ENCODE measurements at places on chromosomes 3 and 15.
A peak's percentile ranks its signal among the peaks of the same experiment; 100 is the strongest.

GRCh38 chr3:107206945-107207344, 170.3 kb upstream of the CCDC54 start:
- no peak for DNase-seq

GRCh38 chr3:48695393-48695753, 9.7 kb upstream of the NCKIPSD start:
- DNase-seq = peak; percentile 66

- DNase-seq = no peak
Measured at GRCh38 chr3:41991437-41991836, 29.5 kb upstream of the ULK4 start.

GRCh38 chr15:89458440-89458839, 37.9 kb downstream of the RHCG start:
- no peak for DNase-seq

DNA sequence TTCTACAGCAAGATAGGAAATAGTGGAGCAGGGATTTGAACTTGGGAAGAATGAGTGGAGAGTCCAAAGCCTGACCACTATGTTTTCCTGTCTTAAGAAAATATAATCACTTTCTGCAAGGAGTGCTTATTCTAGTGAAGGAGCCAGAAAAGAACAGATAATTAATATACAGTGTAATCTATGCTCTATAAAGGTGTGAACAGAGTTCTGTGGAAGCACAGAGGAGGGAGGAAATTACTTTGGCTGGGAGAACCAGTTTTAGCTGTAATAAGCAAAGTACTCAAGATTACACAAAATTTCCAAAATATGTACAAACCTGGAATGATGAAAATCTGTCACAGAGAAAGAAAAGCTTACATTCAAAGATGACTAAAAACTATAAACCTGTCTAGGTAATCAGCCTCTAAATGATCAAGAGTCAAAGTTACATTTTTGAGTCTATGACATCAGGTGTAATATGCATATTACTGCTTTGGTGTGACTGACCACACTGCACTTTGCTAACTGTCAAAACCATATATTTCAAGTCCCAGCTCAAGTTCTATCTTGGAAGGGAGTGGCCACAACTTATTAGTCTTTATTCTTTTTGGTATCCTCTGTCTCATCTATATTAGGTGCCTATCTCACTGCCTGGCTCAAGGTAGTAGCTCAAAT, 40.7 kb upstream of the MB21D2 start:
- DNase-seq = no peak

DNA sequence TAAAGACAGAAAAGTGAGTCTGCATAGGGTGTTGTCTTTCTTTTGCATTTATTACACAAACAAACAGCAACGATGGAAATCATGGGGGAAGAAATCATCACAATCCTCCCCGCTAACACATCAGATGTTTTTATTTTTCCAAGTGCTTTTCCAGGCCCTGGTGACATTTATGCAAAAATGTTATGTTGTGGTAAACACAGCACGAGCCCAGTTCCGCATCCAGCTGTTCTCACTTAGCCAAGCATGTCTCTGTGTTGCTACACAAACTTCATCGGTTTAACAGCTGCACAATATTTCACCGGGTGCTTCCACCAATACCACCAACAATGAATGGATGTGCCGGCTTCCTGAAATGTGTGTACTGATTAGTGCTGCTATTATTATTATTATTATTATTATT, 53.7 kb upstream of the ABHD17C start:
- no peak for DNase-seq

DNA sequence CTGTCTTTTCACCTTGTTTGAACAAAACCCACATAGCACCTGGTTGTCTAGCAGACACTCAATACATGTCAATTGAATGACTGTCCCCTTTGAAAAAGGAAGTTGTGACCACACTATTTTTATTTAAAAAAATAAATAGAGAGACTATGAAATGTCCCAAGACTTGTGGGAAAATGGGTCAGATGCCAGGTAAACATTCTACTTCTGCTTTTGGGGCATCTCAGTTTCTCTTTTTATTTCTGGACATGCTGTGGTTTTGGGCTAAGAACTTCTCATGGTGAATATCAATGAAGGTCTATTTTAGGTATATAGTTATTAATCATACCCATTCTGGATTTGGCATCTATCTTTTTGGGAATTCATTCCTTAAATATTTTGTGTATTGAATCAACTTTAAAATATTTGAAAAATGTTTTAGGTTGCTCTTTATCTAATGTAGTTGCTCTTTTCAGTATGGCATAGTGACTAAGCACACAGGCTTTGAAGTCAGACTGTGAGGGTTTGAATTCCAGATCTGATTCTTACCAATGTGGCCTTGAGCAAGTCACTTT, 4.4 kb downstream of the TMEM45A start:
- peak; percentile 91 for DNase-seq

GRCh38 chr15:40906991-40907802, 12.9 kb downstream of the VPS18 start:
- no peak for DNase-seq

GRCh38 chr15:63473999-63474809, 30.2 kb upstream of the USP3 start:
- peak; percentile 50 for DNase-seq

- no peak for DNase-seq
Measured at GRCh38 chr15:93033434-93034045, 55.5 kb downstream of the RGMA start.

DNA sequence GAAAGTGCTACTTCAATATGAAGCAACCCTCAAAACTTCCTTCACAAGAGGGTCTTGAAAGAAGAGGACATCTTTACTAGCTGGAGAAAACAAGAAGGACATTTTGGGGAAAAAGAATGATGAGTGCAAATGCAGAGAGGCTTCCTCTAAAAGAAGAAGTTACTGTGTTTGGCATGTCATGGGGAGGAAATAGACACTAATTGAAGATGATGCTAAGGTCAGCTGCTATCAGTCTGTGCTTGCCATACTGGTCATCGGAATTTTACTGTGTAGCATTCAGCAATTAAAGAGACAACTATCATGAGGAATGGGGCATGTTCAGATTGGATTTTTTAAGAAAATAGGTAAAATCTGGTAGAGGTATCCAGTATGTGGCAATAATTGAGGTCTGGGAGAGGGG, 60.0 kb downstream of the THRB start:
- no peak for DNase-seq

DNA sequence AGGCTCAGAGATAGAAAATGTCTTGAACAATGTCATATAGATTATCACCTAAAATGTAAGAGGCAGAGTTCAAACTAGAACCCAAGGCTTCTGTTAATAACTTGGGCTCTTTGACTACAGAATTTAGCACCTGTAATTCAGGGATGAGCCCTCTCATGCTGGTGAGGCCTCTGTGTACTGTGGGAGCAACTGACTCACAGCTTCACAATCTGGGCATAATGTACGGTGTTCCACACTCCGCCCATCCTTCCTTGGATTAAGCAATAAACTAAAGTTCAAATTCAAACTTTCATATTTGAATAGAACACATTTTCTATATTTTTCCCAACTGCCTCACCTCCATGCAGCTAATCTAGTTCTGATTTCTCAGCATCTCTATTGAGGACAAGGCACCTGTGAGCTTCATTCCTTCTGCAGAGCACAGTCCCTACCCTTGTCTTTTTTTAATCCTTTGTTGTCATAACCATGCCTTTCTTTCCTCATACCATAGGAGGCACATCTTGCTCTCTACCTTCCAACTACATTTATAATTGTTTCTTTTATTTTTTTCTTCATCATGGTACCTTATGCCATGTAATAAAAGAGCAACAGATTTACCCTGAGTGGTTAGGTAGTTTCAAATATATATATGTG, 392.1 kb downstream of the NLGN1 start:
- DNase-seq = no peak

- peak; percentile 61 for DNase-seq
Measured at GRCh38 chr15:25787855-25788520, 75.1 kb downstream of the ATP10A start.

- DNase-seq = no peak
Measured at GRCh38 chr15:62834686-62835329, 207.7 kb upstream of the TPM1 start.

- DNase-seq = peak; percentile 79
Measured at GRCh38 chr15:74375303-74375693, 7.9 kb upstream of the CYP11A1 start.

GRCh38 chr3:73687106-73688004, 62.6 kb upstream of the PDZRN3 start:
- DNase-seq = peak; percentile 36

GRCh38 chr15:41905036-41905793, 11.4 kb upstream of the SPTBN5 start:
- DNase-seq = peak; percentile 22

GRCh38 chr3:193826159-193826795, 233.3 kb downstream of the OPA1 start:
- peak; percentile 46 for DNase-seq

DNA sequence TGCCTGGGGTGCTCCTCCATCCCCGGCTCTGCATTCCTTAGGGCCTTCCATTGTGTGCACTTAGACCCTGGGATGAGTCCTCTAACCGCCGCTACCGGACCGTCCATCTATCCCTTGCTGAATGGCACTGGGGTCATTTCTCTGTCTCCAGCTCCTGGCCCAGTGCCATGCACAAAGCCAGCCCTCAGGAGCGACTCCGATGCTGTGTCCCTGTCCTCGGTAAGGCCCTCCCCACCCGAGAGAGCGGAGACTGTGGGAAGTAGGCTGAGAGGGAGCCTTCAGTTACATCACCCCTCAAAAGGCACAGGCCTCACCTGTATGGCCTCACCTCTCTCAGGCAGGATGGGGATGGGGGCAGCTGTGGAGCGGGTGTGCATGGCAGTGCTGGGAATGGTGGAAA, 33.8 kb downstream of the MUC4 start:
- DNase-seq = no peak

DNA sequence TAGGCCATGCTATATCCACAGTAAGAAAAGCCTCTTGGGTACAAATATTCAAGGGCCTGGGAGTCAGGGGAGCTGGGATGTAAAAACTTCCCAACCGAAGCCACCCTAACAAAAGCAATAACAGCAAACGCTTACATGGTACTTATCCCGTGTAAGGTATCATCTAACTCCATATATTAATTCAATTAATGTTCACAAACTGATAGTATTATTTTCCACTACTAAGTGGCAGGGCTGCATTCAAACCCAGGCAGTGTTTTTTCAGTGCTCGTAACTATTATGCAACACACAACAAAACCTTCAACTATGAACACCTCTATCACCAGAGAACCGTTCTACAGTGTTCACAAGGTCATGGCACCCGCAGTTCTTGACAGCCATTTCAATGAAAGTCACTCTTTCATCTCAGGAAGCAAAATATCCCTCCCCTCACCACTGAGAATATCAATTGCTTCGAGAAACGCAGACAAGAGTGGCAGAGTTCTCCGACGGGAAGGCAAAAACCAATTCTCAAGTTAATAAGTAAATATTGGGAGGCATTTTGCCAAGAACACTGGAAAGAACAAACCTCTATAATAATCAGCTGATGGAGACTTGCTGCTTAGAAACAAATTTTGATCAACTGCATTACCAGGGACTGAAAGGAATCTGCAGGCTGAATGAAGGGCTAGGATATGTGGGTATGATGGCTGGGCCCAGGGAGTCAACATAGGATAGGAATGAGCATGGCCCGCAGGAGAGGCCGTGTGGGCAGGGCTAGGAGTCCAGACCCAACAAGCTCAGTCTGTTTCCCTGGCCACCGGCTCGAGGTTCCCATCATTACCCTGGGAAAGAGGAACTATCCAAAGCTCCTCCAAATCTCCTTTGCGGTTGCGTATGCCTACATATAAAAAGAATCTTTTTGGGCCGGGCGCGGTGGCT, 72.3 kb downstream of the XXYLT1 start:
- no peak for DNase-seq

DNA sequence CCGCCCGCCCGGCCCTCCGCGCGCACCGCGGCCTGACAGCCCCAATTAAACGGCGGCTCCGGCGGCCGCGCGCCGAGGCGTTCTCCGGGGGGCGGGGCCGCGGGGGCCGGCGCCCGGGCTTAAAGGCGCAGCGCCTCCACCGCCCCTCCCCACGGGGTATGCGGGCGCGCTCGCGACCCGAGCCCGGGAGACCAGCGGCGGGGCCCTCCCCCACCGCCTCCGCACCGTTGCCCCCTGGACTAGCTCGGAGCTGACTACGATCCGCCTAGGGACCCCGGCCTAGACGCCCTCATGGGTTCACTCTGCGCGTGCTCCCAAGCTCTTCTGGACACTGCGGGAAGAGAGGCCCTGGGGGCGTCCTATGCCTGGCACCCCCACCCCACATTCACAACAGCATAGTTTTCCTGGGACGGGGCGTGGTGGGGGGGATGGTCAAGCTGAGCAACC, at the start of gene DUSP7:
Gene DUSP7, minus strand, starts transcription at position 51 of the 447 bp plus-strand sequence. CDS start 205 bp downstream, outside the sequence.
- peak; percentile 79 for DNase-seq

- DNase-seq = no peak
Measured at GRCh38 chr15:101217446-101217845, 34.4 kb downstream of the CHSY1 start.

DNA sequence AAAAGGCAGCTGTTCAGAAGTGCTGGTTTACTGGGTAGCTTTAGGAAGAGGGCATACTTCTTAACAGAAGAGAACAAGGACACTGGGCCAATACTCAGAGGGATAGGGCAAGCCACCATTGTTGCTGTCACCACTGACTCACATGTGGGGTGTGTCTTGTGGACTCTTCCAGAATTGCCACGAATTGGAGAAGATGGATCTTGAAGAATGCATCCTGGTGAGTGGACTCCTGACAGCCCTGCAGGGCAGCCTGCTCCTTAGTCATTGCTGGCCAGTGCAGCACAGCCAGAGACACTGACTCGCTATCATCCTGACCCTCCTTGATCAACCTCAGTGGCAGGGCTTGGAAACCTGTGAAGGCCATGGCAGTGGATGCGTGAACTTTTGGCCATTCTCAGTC, 62.3 kb downstream of the UBP1 start:
- peak; percentile 71 for DNase-seq

DNA sequence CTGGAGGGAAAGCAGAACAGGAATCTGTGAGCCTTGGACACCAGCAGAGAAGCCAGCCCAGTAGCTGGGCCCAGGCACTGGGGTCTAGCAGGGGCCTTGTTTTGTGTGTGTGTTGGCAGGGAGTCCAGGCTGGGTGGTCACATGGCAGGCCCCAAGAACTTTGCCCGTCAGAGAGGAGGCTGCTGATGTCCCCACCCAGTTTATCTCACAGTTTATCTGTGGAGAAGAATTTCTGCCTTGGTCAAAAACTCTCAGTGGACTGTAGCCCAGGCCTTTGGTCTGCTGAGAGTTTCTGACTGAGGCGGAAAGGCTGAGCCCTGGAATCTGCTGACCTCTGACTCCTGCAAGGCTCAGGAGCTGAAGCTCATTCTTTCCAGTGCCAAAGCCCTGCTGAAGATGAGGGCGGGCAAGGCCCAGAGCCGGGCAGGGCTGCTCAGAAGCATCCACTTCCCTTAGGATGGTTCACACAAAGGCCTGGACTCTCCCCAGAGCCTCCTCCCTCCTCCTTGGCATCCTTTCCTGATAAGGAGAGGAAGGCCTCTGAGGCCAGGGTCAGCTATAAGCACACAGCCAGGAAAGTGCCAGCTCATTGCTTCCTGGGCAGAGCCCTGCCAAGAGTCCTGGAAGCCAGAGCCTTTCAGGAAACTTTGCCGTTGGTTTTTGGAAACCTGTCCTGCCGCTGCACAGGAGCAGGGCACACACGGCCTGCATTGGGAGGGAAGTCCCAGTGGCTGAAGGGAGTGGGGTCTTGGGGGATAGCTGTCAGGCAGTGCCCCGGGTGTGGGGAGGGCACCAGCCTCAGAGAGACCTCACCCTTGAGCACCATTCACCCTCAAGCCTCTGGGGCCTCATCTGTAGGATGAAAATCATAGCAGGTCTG, 37.2 kb upstream of the SLCO2A1 start:
- DNase-seq = peak; percentile 24

Data from fibroblast of skin of back (primary cell).